Fibroblast of villous mesenchyme (primary cell): ENCODE measurements at places on chromosomes 12 and 14.

- no peak for DNase-seq
Measured at GRCh38 chr12:57254506-57255280, 3.7 kb upstream of the STAC3 start.

DNA sequence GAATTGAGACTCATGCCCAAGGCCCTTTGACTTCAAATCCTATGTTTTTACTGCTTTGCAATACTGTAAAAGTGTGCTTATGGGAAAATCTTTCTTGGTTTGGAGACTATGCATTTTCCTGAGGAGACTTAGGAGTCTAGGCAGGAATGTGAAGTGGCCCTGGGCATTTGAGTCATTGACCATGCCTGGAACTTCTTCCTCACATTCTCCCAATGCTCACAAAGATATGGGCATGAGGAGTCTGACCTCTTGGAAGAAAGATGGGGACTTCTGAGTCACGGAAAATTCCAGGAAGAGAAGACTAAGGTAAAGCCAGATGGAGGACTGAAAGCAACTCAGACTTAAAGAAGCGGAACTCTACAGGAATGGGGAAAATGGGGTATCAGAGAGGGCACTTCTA is 38.2 kb upstream of the ZNF641 start:
- DNase-seq, result peak; percentile 16

DNA sequence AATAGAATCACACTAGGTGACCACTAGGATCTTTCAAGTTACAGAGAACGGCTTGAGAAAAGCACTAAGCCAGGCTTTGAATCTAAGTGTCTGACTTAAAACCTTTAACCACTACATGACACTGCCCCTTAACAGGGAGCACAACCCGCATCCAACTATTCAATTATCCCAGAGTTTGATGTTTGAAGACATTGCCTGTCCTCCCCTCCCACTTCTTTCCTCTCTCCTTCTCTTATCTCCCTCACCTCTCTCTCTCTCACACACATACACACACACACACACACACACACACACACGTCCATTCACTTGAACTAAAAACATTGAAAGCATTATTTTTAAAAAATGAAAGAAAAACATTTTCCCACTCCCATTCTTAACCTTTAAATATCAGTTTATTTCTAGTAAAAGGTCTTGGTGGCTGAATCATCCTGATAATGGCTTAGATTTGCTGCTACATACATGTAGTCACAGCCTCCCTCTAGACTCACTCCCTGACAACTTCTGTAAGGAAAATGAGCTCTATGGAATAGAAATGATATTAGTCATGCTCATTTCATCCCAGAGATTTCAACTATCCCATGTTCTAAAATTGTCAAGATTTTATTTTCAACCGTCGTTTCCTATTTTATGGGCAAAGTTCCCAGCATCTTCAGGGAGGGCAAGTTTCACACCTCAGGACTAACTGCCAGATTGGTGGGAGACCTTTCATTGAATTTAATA is 53.5 kb upstream of the RAP1B start:
- DNase-seq, result peak; percentile 53

GRCh38 chr14:65128096-65128495 is 25.8 kb upstream of the MAX start:
- peak; percentile 26 for DNase-seq
